ENCODE measurements at places on chromosomes 16 and 17.

DNA sequence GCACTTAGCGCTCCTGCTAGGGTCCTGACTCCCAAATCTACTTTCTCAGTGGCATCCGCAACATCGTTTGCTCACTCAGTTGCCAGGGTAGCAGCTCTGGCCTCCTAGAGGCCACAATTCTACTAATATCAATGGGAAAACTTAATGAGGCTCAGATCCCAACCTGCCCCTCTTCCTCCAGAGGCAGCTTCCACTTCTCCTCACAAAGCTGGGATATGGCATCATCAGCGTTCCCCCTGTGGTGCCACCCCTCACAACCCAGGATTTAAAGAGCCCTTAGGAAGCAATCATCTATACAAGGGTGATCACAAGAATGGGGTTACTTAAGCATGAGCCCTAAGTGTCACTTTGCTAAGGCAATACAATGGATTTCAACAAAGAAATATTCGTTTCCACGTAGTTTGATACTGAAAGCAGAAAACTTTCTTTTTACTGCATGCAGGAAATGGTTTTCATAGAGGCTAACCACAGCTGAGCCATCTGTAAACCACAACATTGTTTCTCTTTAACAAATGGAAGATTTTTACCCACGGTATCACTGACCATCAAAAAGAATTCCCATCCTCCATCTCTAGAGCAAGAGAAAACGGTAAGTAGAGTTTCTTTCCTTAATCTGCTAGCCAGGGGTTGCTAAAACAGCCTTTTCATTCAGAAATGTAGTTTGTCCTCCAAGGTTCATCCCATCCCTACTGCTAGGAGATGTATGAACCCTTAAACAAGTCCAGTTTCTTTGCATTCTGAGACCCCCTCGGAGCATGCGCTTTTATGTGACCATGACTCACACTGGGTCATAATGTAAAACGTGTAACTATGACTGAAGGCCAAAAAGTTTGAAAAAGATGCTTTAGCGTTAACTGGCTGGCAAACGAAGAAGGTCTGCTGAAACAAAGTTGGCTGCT, 68.3 kb upstream of the BCAR1 start:
- DNase-seq: no peak

DNA sequence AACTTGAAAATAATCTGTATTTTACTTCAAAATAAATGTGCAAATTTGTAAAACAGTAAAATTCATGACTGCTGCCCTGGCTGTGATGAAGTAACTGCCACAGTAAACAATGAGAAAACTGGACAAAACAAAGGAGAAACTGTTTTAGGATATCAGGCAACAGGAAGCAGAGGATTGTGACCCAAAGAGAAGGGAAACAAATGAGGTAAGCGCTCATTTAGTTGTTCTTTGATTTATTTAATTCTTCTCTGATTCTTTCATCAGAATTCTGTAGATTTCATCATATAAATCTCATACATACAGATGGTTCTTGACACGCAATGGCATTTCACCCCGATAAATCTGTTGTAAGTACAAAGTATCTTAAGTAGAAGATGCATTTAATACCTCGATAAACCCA, 198.1 kb upstream of the AXIN2 start:
- DNase-seq: no peak

- no peak for DNase-seq
These were observed 11.0 kb downstream of the C1QTNF1 start for GRCh38 chr17:79034931-79035485.

GRCh38 chr17:2852729-2853282, 56.6 kb downstream of the RAP1GAP2 start:
- no peak for DNase-seq

- no peak for DNase-seq
These were observed 3.2 kb downstream of the DLG4 start for GRCh38 chr17:7216242-7217112.

DNA sequence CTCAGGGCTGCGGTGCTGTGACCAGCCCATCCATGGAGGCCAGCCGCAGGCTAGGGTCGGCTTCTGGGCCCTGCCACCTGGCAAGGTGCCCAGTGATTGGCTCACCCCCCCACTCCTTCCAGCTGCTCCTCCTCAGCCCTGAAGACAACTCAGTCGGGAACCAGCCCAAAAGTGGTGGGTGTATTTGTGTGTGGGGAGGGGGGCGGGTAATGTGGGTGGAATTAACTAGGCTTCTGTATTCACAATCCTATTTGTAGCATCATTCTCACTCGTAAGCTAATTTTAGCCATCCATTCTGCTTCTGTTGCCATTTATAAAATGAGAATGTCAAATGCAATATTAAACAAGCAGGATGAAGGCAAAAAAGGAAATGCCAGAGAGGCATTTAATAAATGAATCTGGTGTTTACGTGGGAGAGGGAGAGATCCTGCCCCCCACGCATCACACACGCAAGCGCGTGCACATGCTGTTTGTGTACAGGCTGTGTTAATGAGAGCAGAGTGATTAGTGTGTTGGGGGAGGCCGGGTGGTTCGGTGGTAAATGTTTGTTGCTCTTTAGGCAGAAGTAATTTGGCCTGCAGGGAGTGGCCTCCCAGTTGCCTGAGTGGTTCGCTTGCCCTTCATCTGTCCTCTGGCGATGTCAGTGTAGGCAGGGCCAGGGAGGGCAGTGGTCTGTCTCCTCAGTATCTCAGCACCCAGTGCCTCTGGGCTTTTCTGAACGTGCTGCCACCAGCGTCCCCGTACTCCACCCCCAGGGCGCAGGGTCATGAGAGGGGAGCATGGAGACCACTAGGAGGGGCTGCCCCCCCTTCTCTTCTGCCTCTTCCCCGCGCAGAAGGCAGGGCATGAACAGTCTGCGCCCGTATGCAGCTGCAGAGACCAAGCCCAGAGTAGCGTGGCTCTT, 140.1 kb downstream of the CCDC182 start:
- no peak for DNase-seq

DNA sequence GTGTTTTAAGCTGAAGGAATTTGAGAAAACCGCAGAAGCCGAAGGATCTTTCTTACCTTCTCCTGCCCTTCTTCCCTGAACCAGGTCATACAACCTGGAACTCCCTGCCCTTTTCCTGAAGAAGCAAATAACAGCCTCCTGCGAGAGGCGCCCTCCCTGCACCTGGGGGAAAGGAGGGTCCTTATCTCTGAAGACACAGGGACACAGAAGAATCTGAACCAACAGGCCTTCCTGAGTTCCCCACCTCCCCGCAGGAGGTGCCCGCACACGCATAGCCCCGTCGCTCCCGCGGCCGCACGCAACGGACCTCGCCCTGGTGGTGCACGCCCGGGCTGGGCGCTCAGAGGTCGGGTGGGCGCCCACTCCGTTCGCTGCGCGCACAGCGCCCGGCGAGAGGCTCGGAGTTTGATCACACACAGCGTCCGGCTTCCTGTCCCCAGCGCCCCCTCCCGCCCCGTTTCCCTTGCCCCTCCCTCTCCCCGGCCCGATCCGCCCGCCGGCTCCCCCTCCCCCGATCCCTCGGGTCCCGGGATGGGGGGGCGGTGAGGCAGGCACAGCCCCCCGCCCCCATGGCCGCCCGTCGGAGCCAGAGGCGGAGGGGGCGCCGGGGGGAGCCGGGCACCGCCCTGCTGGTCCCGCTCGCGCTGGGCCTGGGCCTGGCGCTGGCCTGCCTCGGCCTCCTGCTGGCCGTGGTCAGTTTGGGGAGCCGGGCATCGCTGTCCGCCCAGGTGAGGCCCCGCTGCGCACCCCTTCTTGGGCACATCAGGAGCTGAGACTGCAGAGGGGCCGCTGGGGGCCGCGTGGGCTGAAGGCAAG, at the start of gene TNFSF12:
TSS of gene TNFSF12 (plus strand) at position 474 of the 816 bp plus-strand sequence. CDS start at position 570, 96 bp downstream.
- DNase-seq: peak; percentile 46

- no peak for DNase-seq
These were observed 7.6 kb downstream of the EPN2 start for GRCh38 chr17:19244781-19245180.

DNA sequence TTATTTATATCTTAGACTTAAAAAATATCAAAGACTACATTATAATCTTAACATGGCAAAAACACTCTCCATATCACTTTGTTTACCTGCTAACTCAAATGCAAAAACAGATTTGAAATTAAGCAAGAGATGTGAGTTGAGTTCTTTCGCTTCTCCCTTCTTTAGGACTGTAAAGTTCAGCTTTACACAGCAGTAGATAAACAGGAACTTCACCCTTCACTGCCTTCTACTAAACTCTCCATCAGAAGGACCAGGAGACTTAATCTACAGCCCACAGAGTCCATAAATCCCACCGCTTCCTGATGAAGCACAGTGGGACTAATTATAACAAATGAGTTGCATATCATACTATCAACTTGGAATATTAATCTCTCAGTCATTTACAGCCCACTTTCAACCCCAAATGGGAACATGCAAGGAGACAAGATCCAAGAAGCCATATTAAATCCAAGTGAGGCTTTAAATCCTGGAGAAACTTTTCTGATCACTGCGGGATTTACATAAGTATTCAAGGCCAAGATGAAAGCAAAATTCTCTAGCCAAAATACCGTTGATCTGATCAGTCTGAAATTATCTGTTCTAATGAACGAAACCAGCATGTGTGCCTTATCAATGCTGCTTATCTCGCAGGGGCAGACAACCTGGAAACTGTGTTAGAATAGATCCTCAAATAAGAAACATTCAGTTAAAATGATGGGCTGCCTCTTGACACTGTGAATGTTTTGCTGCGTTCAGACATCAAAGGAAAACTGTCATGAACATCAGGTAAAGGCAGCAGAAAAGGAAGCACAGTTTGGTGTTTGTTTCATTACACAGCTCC, 1.6 kb downstream of the AMFR start:
- DNase-seq: no peak

- no peak for DNase-seq
These were observed 11.6 kb downstream of the DDX42 start for GRCh38 chr17:63785556-63785955.

DNA sequence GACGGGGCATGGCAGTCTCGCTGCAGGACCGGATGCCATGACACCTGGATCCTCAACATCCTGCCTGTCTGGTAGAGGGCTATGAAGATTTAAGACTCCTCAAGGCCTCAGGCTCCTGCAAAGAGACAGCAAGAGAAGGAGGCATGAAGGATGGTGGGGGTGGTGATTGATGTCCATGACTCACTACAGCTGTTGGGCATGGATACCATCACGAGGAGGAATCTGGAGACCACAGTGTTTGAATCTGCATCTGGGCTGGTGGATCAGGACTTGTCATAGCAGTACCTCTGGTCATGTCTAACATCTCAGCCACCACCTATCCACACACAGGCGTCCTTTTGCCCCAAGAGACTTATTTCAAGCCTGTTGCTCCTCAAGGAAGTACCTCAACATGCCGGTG, 50.2 kb upstream of the WSCD1 start:
- DNase-seq: no peak

DNA sequence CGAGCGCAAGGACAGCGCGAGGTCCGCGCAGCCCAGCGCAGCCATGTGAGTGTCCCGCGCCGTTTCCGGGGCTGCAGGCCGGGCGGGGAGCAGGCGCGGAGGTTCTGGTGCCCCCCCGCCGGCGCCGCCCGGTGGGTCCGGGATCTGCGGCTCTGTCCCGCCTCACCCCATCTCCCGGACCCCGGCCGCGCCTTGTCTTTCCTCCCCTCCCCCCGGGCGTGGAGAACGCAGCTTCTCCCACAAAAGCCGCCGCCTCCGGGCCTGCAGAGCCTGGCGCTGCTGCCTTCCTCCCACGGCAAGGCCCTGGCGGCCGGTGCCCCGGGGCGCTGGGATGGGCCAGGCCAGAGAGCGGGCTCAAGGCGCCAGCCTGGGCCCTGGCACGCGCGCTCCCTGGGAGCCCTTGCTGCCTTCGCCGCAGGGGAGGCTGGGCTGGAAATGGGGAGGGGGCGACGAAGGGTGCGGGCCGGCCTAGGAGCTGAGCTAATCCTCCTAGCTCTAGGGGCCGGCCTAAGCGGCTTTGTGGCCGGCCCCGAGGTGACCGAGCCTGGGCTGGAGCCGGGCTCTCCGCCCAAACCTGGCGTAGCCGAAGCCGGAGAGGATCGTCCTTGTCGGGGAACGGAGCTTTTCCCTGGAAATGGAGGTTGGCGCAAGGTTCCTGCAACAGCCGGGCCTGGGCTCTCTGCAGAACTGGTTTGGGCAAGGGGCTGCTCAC, 397 bp downstream of the RIPOR1 start:
- DNase-seq: no peak

- no peak for DNase-seq
These were observed 48.4 kb downstream of the CLEC16A start for GRCh38 chr16:10992797-10993196.

- no peak for DNase-seq
These were observed 70.5 kb upstream of the GNG13 start for GRCh38 chr16:870856-871561.

DNA sequence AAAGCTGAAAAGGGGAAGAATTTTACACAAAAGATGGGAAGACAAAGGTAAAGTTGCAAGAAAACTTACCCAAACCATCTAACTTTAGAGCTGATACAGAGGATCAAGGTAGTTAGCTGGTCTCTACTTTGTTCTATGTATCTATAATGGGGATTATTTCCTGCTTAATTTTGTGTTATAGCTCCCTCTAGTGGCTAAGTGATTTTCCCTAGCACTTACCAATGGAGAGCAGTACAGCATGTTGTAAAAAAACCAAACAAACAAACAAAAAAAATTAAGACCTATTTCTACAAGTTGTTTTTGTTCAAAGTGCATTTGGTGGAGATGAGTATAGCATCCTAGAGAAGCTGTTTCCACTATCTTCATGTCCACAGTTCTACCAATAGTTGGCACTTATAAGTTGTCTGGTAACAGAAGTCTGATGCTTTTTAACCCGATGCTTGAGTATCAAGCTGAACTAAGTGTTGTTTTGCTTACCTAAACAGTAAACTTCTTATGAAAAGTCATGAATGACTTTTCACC, 7.5 kb downstream of the SRSF1 start:
- DNase-seq: no peak

GRCh38 chr17:35101725-35102124, 17.9 kb downstream of the RAD51D start:
- no peak for DNase-seq

Data from activated T-helper 9 cell treated with anti-CD3 and anti-CD28 coated beads, Interleukin-2, amount 50 U/mL, for 16 hours (primary cell).